ENCODE measurements at places on chromosomes 5 and 9. TPM values are rescaled to one million over a fixed set of nuclear protein-coding genes. Genes with fewer than 3 reads are reported as not detected.
A peak's percentile ranks its signal among the peaks of the same experiment; 100 is the strongest.

- no peak overlapping the region for H3K4me3 ChIP-seq
- no peaks in the 10 kb centered on the region for H3K4me1 ChIP-seq
- H3K36me3 ChIP-seq: no peaks in the 10 kb centered on the region
- no peak for DNase-seq
- H3K27ac ChIP-seq: no peak overlapping the region
Observed at GRCh38 chr5:38226091-38226490, 32.3 kb upstream of the EGFLAM start.

DNA sequence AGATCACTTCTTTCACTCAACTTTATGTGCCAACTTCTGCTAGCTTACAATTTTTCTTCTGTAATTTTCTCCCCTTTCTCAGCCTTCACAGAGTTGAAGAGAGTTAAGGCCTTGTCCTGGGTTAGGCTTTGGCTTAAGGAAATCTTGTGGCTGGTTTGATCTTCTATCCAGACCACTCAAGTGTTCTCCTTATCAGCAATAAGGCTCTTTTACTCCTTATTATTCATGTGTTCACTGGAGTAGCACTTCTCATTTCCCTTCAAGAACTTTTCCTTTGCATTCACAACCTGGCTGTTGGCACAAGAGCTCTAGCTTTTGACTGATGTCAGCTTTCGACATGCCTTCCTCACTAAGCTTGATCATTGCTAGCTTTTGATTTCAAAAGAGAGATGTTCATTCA lies 86.9 kb upstream of the ALDH1B1 start:
- H3K27ac ChIP-seq: no peak overlapping the region
- no peak for DNase-seq
- peaks cover 15% of the 10 kb centered on the region for H3K27me3 ChIP-seq
- H3K36me3 ChIP-seq: no peaks in the 10 kb centered on the region
- H3K4me1 ChIP-seq: no peaks in the 10 kb centered on the region
- no peak overlapping the region for H3K4me3 ChIP-seq

DNA sequence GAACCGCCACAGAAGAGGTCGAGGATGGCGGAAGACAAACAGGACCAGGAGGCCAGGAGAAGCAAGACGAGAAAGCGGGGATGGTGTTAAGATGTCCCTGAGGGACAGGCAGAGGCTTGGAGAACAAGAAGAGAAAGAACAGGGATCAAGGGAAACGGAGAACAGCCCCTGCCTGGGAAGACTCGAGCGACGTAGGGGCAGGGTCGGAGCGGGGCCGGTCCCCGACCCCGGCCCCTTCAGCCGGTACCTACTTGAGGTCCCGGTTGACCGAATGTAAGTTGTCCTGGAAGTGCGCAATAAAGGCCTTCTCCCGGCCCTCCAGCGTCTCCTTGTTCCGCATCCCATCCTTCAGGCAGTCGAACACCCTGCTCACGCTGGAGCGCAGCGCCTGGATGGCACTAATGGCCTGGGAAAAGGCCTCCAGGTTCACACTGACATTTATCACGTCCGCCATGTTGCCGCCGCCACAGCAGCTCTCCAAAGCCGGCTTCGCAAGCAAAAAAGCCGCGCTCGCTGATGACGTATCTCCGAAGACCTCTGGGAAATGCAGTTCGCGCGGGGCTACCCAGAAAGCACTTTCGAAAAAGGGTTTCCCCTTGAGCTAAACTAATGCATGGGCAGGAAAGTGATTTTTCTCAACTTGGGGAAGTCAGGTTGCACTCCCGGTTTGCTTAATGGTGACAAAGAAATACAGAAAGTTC lies at the start of gene MED27:
MED27 (minus strand) TSS at position 477 of the 701 bp plus-strand sequence; CDS start at position 454, 23 bp downstream.
- H3K4me1 ChIP-seq: peaks cover 32% of the 10 kb centered on the region
- H3K27ac ChIP-seq: peak within 1 kb of the TSS; percentile 96
- DNase-seq: peak; percentile 89
- no peaks in the 10 kb centered on the region for H3K27me3 ChIP-seq
- peaks cover 5% of the 10 kb centered on the region for H3K36me3 ChIP-seq

- H3K27me3 ChIP-seq: no peaks in the 10 kb centered on the region
- no peak overlapping the region for H3K4me3 ChIP-seq
- peaks cover 36% of the 10 kb centered on the region for H3K4me1 ChIP-seq
Observed at GRCh38 chr5:50684721-50685120, 18.3 kb downstream of the PARP8 start.

- no peak for DNase-seq
- H3K36me3 ChIP-seq: peaks cover 4% of the 10 kb centered on the region
- H3K4me3 ChIP-seq: no peak overlapping the region
- peaks cover 7% of the 10 kb centered on the region for H3K27me3 ChIP-seq
Observed at GRCh38 chr9:37788332-37788731, 3.5 kb upstream of the EXOSC3 start.

DNA sequence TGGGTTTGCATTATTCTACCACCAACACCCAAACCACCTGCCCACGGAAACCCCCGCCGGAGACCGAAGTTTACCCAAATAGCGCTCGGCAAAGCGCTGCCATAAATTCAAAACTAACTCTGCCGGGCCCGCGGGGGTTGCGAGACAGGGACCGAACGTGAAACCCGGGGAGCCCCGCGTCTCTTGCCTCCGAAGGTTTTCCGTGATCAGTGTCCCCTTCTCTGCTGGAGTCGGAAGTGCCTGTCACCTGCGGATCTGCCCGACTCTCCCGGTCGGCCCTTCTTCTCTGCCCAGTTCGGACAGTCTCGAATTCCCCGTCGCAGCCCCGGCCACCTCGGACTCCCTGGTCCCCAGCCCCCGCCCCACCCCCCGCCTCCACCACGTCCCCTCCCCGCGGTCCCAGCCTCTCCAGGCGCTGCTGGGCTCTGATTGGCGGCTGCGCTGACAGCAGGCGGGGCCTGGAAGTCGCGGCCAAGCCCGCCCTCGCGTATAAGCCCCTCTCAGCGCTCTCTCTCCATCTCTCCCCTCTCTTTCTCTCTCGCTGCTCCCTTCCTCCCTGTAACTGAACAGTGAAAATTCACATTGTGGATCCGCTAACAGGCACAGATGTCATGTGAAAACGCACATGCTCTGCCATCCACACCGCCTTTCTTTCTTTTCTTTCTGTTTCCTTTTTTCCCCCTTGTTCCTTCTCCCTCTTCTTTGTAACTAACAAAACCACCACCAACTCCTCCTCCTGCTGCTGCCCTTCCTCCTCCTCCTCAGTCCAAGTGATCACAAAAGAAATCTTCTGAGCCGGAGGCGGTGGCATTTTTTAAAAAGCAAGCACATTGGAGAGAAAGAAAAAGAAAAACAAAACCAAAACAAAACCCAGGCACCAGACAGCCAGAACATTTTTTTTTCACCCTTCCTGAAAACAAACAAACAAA lies at the start of gene RORB:
RORB (plus strand) TSS at position 517 of the 929 bp plus-strand sequence. CDS start 642 bp downstream, outside the sequence.
- DNase-seq: no peak
- peaks cover 22% of the 10 kb centered on the region for H3K4me1 ChIP-seq

DNA sequence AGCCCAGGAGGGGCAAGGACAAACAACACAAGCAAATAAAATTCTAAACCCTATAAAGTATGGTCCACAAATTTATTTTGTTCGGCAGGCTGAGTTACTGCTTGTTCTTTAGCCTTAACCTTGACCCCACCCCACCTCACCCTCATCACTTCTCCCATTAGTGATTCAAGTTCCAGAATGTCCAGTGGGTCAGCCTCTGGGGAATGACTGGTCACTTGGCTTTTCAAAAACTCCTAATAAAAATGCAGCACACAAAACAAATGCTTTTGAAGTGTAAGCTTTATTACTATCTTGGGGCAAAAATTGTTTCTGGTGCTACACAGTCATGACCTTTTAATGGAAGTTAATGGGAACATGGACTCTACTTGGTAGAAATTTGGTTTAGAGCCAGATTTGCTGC lies 142.1 kb downstream of the MPDZ start:
- no peaks in the 10 kb centered on the region for H3K36me3 ChIP-seq
- H3K4me1 ChIP-seq: no peaks in the 10 kb centered on the region
- no peak overlapping the region for H3K4me3 ChIP-seq

- H3K27ac ChIP-seq: peak overlapping the region; percentile 22
- H3K36me3 ChIP-seq: no peaks in the 10 kb centered on the region
- DNase-seq: no peak
- H3K4me1 ChIP-seq: peaks cover 13% of the 10 kb centered on the region
- no peaks in the 10 kb centered on the region for H3K27me3 ChIP-seq
- no peak overlapping the region for H3K4me3 ChIP-seq
Observed at GRCh38 chr5:79699763-79700400, 10.2 kb downstream of the CMYA5 start.

DNA sequence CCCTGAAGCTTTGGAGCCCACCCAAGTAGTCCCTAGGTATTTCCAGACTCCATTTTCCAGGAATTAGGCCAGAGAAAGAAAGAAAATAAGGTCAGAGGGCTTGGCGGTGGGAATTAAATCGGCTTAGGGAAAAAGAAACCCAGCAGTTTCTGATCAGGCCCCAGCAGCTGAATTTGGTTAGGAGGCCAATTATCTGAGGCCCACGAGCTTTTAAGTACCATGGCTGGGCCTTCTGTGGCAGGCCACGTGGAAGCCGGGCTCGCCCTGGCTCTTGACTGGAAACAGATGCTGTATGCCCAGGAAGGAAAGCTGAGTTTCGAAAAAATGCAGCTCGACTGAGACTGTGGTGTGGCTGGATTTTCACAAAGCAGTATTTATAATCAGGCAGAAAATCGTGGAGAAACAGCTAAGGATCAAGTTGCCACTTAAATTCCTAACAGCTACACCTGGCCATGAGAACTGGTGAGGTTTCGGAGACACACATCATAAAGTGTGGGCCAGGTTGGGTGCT lies 75.1 kb upstream of the PANK3 start:
- H3K36me3 ChIP-seq: no peaks in the 10 kb centered on the region
- peaks cover 2% of the 10 kb centered on the region for H3K4me1 ChIP-seq
- H3K27ac ChIP-seq: peak overlapping the region; percentile 29
- no peak for DNase-seq
- H3K4me3 ChIP-seq: no peak overlapping the region

DNA sequence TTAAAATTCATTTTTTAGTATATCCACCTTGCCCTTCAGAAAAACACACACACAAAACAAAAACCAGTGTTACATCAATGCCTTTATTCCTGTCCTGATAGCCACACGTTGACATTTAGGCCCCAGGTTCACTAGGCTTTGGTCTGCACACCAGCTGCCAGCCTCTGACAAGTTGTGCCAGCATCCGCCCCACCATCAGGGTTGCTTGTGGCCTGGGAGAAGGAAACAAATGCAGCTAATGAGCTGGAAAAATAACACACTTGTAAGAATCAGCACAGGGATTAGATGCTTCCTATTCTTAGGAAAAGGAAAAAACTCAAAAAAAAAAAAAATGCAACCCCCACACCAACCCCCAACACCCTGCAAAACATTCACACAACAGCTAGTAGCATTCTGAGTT lies 404.0 kb upstream of the GRIA1 start:
- DNase-seq: no peak
- H3K27me3 ChIP-seq: no peaks in the 10 kb centered on the region
- H3K36me3 ChIP-seq: no peaks in the 10 kb centered on the region
- H3K4me3 ChIP-seq: no peak overlapping the region

DNA sequence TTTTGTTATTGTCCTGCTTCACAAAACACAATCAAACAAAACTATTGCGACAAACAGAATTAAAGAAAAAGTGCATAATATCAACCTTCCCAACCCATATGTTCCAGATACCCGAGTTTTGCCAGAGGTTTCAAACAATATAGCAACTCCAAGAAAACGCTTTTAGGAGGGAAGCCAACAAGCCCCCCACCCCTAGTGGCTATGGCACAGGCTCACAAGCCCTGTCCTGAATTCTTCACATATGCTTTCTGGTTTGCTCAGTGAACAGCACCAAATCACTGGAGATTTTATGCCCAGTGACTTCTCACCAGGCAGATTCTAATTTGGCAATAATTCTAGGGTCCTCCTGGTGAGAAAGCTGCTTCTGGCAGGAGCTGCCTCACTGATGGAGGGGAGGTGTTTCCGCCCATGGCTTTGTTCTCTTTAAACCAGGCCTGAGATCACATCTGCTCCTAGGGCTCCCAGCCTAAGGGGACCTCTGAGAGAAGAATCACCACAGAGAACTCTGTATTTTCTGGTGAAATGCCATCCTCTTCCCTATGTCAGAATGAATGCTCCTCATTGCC lies 1982.4 kb downstream of the EFNA5 start:
- H3K27me3 ChIP-seq: no peaks in the 10 kb centered on the region
- no peak overlapping the region for H3K4me3 ChIP-seq
- no peak overlapping the region for H3K27ac ChIP-seq
- no peaks in the 10 kb centered on the region for H3K36me3 ChIP-seq
- no peaks in the 10 kb centered on the region for H3K4me1 ChIP-seq

DNA sequence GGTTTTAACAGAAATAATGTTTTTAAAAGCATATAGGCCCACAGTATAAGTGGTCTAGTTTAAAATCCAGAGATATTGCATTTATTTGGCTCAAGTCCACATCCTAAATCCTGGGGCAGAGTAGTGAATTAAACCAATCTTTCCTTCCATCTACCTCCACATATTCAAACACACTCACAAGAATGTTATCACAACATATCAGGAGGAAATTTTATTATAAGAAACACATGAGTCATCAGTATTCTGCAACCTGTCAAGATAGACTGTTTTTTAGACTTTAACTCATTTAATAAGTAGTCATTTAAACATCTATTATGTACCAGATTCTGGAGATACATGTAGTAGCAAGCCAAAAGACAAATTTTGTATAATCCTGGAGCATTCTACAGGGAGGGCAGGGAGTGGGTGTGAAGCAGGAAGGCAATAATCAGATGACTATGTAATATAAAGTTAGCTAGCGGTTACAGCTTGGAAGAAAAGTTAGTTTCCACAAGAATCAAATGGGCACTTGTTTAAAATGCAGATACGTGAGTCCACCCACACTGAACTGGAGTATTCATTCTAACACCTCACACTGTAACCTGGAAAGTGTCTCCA lies 187.3 kb upstream of the PIK3R1 start:
- no peaks in the 10 kb centered on the region for H3K36me3 ChIP-seq
- H3K27ac ChIP-seq: no peak overlapping the region
- peaks cover 2% of the 10 kb centered on the region for H3K4me1 ChIP-seq
- no peak overlapping the region for H3K4me3 ChIP-seq
- no peak for DNase-seq

FIBCD1 gene
- total RNA-seq: not detected

ANKS6 gene
- total RNA-seq: 10.0 TPM

HTR4 gene
- not detected for total RNA-seq

SYNPO gene
- not detected for total RNA-seq

IFNA2 gene
- not detected for total RNA-seq

TAF11L5 gene
- total RNA-seq: not detected

ALDH1A1 gene
- 0.82 TPM for total RNA-seq

CDX1 gene
- not detected for total RNA-seq

ACOT12 gene
- total RNA-seq: not detected

Measured in T-helper 17 cell (primary cell).